A549 (cell line): ENCODE measurements at places on chromosomes 6 and 20.

GRCh38 chr6:168827586-168827871, 386.5 kb downstream of the SMOC2 start:
- no peak for DNase-seq

DNA sequence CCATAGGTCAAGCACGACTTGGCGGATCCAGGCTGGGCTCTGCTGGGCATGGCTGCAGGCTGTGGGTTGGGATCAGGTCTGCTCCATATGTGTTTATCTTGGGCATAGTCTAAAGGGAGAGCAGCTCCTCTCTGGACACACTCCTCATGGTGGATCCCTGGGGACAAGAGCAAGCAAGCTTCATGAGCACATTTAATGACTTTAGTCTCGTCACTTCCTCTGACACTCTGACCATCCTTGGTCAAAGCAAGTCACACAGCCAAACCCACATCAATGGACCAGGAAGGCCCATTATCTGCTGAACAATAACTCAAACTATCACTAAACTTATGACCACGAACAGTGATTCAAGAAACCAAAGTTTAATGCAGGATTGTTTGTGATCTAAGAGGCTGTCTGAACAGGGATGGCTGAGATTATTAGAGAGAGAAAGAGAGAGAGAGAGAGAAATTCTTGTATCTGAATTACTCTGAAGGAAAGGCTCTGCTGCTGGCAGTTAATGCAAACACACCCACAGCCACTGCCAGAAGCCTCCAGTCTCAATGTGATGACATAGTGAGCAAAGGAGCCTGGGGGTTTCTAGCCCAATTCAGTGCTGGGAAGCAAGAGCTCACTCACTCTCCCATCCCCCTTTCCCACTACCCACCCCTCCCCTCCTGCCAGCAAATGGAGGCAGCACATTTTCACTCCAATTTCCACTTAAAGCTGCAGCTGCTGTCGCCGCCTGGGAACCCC, 490.2 kb upstream of the SULF2 start:
- no peak for DNase-seq

GRCh38 chr6:19024737-19025136, 637.6 kb downstream of the RNF144B start:
- DNase-seq: peak; percentile 0

DNA sequence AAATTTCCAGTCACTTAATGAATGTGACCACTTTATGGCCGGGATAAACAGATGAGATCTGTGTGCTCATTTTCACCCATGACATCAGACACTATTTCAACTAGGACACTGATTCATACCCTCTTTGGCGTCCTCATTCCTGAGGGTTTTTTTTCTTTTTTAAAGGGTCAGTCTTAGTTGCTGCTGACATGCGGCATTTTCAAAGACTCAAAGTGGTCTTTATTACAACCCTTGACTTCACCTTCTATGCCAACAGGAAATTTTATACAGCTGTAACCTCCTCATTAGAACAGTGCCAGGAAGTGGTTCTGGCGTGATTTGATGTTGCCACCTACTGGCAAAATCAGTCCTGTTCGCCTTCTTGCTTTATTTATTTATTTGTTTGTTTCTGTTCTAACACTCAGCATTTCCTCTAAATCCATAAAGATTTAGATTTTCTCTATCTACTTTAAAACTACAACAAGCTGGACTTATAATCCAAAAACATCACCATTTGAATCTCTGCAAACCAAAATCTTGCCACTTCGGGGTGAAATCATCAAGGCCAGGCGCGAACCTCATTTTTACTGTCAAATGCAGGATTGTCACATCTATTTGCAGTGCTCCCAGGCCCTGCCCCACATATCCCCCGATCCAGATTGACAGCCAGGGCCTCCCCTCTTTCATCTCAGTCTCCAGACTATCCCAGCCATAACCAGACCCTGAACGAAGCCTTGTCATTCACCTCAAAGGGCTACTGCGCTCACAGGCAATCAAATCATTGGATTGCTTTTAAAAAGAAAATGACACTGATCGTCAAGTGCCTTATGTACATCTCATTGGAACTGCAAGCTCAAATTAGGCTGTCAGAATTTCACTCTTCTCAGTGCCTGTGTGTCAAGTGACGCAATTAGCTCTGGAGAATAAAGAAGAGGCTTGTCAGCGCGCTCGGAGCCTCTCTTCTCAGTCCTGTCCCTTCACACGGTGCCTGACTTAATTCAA, 77.5 kb downstream of the C6orf118 start:
- DNase-seq: peak; percentile 4

DNA sequence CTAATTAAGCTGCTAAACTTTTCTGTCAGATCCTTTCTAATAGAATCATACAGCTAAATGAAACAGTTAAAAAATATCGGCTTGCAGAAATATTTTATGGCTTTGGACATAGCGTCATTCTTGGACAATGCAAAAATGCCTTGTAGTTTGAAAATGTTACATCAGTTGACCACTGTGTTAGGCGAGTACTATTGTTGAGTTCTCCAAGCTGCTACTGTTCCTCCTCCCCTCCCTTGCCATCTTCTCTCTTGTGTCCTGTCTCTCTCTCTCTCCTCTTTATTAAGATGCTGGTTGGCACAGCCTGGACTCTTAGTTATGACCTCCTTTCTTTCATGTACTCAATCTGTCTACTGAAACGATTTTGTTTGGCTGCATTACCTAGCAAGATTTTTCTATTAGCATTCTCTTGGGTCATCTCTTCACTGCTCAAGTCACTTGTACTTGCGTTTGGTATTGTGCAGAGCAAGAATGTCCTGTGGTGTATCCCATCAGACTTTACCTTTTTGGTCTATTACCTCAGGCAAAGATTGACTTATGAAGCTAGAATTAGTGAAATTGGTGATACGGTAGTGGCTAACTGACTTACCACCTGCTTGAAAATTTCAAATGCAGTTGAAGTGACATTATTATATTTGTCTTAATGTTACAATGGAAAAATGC, 127.9 kb downstream of the FARS2 start:
- no peak for DNase-seq

DNA sequence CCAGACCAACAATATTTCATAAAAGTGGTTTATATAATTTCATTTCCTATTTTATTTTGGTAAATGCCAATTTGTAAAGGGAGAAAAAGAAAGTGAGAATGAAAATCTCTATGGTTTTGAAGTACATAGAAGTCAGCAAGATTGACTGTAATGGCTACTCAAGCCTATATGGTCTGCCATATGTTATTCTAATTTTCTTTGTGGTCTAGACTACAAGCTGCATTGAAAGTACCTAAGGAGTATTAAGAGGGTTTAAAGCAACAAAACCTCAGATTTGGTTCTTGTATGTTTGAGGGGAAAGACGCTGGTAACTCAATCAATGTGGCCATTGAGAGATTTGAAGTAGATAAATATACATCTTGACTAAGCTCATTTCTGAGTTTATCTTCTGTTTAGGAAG, 193.5 kb upstream of the EYA4 start:
- DNase-seq: no peak

GRCh38 chr6:82364087-82365015, 734 bp downstream of the TPBG start:
- DNase-seq: peak; percentile 44

DNA sequence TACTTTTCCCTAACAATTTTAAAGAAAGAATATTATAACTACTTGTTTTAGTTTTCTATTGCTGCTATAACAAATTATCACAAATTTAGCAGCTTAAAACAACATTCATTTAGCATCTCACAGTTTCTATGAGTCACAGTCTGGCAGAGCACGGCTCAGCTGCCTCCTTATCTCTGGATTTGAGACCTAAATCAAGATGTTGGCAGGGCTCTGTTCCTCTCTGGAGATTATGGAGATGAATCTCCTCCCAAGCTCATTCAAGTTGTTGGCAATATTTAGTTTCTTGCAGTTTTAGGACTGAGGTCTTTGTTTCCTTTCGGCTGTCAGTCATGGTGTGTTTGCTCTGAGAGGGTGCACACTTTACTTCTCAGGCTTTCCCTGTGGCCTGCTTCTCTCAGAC, 1065.8 kb upstream of the EYS start:
- no peak for DNase-seq

GRCh38 chr20:7137395-7138151, 370.1 kb downstream of the BMP2 start:
- DNase-seq: no peak

GRCh38 chr6:17851720-17852161, 135.7 kb downstream of the KIF13A start:
- DNase-seq: no peak

DNA sequence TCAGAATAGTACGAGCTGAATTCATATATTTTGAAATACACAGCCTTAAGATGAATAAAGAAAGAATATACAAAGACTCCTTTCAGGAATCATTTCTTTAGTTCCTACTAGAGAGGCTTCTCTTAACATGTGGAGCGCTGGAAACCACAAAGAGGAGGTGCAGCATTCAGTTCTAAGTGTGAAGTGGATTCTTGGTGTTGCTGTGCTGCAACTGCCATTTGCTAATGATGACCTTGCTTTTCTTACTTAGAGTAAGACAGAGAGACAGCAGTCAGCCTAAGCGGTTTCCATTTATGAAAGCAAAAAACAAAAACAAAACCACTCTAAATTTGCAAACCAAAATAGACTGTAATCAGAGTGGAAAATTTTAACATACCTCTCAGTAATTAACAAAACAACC, 629.0 kb downstream of the EPHA7 start:
- DNase-seq: no peak

DNA sequence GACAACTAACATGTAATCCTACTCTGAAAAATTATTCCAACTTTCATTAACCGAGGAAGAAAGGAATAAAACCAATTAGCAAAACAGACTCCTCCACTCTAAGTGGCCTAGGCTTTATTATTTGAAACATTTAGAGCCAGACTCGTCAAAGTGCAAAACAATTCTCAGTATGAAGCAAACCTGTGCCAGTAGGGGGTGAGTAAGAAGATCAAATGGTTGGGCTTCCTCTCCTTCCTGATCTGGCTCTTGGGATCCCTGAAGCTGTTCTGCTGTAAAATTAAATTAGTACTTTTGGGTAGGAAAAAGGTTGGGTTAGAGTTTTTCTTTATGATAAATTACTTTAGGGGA, 177.6 kb upstream of the MAN1A1 start:
- DNase-seq: no peak

DNA sequence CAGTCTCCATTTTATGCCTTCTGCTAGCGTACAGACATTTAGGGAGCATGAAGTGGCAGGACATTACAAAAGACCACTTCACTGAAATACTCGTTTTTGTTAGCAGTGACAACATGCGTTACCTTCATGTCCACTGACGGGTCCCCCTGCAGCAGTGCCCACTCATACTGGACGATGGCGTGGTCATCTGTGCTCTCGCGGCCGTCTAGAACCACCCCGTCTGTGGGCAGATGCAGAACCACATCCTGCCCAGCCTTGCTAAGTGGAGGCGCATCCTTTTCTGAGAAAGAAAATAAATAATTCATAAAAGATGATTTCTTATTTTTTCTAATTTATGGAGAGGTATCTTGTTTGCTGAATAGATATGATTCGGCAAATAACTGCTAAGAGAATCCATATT, 11.3 kb downstream of the LRP11 start:
- DNase-seq: no peak

DNA sequence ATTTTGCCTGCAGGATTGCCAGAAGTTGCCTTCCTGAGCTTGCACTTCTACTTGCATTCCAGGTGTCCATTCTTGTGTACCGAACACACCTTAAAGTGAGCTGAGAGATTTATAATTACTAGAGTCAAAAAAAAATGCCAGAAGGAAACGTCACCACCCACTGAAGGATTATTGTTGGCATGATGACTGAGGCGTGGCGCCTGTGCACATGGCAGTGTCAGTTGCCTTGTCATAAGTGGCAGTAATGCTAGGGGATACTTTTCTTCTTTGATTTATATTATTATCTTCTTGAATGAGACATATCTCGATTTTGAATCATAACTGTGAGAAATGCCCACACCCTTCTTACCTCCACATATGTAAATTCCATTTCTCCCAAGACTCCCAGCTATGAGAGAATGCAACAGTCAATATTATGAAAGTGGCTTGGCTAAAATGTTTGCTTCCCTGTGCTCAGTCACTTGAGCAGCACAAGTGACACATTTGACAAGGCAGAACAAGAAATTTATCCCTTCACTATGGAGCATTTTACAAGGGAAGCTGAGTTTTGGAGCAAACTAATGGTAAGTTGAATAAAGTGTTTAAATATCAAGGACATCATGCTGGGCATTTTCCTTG, 149.5 kb upstream of the SASH1 start:
- DNase-seq: no peak

DNA sequence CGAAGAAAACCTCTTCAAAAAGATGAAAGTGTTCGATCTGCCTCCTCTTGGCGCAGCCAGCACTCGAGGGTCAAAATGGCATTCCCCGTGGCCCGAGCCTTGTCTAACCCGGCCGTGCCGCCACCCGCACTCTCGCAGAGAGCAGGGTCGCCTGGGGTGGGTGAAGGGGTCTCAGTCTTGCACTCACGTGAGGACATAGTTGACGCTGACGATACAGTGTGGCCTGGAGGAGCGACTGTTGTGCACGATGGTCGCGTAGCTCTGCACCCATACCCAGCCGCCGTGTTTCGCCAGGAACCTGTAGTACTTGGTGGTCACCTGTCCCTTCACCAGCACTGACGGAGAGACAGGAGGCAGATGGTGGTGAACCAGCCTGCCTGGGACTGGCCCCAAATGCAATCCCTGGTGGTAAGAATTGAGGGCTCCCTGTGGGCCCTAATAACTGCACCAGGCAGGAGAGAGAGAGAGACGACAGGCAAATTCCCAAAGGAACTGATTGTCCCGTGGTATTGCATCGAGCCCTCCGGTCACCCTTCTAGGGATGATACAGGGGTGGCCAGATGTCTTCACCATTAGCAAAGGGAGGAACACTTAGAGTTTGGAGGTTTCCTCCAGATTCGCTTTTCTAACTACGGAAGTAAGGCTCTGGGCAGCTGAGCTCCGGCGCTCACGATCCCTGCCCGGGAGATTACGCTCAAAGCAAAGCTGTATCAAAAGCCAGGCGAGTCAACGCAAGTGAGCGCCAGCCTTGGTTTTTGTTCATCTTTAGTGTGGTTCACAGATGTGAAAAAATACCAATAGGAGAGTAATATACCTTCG, 17.4 kb downstream of the SIM1 start:
- DNase-seq: no peak

DNA sequence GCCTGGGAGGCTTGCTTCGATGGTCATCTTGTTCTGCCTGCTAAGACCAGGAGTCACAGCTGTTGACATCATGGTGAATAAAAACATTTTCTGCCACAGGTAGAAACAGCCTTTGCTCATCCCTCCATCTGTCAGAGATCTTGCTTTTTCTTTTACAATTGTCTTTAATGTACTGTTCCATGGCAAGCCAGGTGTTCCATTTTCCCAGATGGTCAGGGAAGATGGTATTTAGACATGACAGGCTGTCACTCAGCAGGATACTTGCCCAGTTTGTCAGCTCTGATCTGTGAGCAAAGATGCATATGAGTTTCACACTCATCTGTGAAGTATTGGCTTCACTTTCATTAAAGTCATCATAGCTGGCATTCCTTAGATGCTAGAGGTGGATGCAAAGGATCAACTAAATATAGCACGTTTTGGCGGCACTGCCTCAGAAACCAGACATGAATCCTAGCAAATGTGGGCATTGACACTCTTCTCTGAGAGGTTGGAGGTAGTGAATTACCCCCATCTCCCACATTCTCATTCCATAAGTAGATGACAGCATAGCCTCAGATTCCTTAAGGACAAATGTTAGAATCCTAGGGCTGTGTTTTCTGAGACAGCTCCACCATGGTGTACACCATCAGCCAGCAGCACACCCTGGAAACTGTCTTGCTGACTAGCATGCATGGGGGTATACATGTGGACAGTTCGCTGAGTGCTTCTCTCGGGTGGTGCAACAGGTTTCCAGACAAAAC, 4.2 kb downstream of the SSTR4 start:
- DNase-seq: no peak
